Natural killer cell (primary cell): ENCODE measurements at places on chromosomes 6 and 20. TPM values are rescaled to one million over a fixed set of nuclear protein-coding genes. Genes with fewer than 3 reads are reported as not detected.
A peak's percentile ranks its signal among the peaks of the same experiment; 100 is the strongest.

C20orf144 gene
- total RNA-seq: 0.41 TPM

GRCh38 chr6:3697609-3698008 lies 53.9 kb downstream of the PXDC1 start:
- DNase-seq: no peak

DNA sequence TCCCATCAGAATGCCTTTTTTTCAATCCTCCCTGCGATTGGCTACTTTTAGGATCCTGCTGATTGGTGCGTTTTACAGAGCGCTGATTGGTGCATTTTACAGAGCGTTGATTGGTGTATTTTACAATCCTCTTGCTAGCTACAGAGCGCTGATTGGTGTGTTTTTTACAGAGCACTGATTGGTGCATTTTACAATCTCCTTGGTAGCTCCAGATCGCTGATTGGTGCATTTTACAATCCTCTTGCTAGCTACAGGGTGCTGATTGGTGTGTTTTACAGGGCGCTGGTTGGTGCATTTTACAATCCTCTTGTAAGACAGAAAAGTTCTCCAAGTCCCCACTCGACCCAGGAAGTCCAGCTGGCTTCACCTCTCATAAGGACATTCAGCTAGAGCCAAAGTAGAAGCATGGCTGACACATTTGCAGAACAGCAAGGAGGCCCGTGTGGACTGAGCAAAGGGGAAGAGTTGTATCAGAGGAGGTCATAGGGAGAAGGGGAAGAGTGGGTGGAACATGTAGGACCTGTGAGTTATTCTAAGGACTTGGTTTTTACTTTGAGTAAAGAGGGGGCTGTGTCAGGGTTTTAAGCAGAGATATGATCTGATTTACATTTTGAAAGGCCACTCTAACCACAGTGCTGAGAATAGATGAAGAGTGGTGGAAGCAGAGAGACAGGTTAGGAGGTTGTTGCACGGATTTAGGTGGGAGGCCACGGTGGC lies 2.6 kb downstream of the ALDH5A1 start:
- DNase-seq: no peak

- DNase-seq: no peak
Observed at GRCh38 chr6:139099984-139100383, 34.9 kb upstream of the HECA start.

GRIK2 gene
- not detected for total RNA-seq

ULBP1 gene
- 0.23 TPM for total RNA-seq

FOXP4 gene
- total RNA-seq: 11.2 TPM

DNA sequence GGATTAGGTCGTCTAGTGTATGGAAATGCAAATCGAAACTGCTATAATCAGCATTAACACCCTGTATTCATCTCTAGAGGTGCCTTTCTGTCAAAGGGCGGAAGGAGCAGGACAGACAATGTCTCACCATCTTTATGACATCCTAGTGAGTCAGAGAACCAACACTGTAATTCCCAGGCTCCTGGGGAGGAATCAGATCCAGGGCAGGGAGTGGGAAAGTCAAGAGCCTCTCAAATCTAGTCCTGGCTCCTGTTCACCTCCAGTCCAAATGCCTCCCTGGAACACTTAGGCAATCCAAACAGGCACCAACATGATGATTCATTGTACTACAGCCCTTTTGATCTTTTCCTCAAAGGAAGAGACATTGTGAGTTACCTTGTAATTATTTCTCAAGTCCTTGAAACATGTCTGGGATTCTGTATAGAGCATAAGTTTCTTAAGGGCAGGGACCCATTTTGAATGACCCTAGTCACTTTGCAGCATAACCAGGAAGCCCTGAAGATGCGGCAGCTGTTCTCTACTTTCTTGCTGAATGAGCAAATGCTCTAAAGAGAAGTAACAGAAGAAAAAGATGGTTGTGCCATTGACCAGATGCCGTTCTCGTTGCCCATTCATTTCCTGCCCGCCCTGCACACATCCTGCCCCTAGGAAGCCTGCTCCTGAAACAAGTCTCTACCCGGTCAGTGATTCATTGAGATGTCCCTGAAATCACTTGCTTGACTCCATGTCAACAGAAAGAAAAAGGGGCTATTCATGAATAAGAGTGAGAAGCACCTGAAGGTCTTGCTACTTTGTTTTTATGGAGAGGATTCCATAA lies 112.8 kb upstream of the JARID2 start:
- no peak for DNase-seq

DNA sequence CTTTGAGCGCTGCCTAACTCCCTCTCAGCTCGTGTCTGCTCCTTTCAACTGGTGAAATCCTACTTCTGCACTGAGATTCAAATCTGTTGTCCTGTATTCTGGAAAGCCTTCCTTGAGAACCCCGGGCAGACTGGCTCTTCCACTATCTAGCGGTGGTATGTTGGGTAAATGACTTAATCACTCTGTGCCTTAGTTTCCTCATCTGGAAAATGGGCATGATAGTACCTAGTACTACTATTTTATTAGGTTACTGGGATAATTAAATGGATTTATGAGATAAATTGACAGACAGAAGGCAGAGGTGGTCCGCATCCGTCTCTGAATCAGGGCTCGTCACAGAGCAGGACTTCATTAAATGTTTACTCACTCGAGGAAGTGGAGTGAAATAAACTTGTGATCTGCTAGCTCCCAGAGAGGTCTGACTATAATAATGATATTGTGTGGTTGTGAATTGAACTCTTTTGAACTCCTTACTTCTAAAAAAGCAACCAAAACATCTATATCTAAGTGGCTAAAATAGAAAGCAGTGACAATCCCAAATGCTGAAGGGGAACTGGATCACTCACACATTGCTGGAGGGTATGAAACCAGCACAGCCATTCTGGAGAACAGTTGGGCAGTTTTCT lies 26.6 kb downstream of the PPP1R16B start:
- DNase-seq: no peak

GRCh38 chr6:89887452-89888137 lies 6.7 kb upstream of the GJA10 start:
- DNase-seq: peak; percentile 12

DNA sequence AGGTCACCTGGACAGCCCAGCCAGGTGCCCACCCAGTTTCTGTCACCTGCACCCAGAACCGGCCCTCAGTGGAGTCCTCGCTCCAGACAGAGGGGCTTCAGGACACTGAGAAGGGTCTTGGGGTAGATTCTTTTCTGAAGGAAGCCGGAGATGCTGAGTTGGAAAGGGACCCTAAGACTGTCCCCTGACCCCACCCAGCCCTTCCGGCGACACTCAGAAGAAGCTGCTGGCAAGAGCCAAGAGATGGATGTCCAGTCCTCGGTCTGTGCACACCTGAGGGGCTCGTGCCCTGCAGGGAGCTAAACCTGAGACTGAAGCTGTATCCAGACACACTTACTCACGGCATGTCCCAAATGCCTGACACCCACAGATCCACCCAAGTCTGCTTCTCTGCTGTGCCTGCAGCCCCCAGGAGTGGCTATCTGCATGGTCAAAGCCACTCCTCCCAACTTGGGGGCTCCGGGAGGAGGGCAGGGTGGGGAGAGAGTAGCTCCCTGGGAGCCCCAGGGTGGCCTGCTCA lies 20.2 kb downstream of the NTSR1 start:
- no peak for DNase-seq

DNA sequence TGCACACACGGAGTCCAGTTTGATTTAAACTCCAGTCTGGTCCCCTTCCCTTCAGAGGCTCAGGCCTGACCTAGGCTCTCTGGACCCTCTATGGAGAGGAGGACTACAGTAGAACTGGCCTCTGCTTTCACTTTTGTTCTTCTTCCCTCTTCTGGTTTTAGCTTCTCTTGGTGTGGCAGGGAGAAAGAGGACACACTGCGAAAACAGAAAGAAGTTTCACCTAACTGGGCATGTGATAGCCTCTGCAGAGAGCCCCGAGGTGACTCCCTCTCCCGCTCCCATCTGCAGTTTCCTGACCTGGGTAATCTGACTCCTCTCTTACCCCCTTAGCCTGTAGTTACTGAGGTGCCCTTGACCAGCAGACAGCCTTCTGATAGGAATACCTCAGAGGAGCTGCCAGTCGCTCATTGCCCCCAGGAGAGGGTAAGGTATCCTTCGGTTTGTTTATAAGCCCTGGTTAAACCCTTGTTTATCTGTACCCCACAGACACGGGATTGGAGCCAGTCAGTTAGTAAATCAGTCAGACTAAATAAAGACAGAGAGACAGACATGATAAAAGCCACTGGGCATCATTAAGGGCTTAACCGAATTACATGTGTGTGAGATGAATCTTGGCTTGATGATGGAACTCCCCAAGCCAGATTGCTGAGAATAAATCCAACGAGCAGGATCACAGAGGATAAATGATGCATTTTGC lies 12.0 kb upstream of the DTNBP1 start:
- DNase-seq: no peak

- no peak for DNase-seq
Observed at GRCh38 chr6:7901056-7901455, 9.5 kb downstream of the TXNDC5 start.
